ENCODE measurements at places on chromosomes 1 and 21.
A peak's percentile ranks its signal among the peaks of the same experiment; 100 is the strongest.

DNA sequence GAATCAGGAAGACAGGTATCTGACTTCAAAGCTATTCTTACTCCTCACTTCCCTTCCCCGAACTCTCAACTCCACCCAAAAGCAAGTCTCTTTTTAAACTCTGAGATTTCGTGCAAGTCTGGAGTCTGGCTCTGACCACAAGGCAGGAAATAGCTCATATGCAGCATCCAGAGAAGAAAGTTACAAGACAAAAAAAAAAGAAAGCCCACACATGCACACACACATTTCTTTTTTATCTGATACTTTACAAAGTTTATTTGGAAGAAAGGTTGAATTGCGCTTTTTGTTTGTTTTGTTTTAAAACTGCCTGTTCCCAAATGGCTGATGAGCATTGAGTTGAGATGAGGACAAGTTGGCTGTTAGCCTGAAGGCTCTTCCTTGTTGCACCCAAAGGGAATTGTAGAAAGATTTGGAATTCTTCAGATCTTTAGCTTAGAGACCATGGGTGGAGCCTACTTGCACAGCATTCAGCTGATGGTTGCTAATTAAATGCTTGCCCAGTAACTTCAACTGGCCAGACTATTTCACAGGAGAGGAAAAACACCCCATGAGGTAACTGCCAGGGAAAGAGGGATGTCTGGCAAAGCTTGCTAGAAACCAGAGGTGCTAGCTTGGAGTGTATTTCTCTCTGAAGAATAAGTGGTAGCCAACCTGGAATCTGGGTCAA is 490.3 kb downstream of the TTLL7 start:
- DNase-seq = peak; percentile 58

DNA sequence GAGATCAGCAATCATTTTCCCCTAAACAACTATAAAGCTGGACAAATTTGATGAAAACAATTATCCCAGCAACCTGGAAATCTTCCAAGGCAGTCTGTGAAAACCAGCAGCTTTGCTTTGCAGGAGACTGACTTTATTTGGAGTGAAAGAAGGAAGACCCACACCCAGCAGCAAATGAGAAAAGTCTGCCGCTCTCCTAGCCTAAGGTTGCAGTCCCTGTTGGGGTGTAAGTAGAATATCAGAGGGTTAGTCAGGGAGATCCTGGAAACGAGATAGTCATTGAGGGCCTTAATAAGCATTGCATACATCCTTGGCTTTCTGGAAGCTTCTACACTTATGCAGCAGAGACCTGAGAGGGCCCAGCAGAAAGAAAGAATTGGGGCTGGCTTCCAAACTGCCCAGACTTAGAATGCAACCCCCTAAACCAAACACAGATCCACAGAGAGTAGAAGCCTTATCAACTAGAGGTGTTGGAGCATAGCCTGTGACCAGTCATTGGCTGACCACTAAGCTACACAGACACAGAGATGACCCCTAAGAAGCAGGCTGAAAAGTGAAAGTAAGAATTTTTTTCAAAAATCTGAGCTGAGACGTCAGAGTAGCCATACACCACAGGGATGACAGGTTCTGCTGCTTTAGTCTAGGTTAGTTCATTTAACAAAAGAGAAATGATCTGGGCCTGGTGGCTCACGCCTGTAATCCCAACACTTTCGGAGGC is 98.3 kb downstream of the LYPLAL1 start:
- DNase-seq = no peak

GRCh38 chr1:92784021-92784638 is 778 bp downstream of the EVI5 start:
- no peak for DNase-seq

- DNase-seq = no peak
Observed at GRCh38 chr1:229834230-229834629, 208.2 kb downstream of the URB2 start.

DNA sequence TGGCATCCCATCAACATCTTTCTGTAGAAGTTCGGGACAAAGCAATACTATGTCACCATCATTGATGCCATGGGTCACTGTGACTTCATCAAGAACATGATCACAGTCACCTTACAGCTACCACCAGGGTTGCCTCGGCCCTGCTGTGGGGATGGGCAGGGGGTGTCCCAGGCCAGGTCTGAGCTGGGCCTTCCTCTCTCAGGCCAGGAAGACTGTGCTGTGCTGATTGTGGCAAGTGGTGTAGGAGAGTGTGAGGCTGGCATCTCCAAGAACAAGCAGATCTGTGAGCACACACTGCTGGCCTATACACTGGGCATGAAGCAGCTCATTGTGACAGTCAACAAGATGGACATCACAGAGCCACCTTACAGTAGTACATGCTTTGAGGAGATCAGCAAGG is 20.9 kb upstream of the RPL11 start:
- no peak for DNase-seq

DNA sequence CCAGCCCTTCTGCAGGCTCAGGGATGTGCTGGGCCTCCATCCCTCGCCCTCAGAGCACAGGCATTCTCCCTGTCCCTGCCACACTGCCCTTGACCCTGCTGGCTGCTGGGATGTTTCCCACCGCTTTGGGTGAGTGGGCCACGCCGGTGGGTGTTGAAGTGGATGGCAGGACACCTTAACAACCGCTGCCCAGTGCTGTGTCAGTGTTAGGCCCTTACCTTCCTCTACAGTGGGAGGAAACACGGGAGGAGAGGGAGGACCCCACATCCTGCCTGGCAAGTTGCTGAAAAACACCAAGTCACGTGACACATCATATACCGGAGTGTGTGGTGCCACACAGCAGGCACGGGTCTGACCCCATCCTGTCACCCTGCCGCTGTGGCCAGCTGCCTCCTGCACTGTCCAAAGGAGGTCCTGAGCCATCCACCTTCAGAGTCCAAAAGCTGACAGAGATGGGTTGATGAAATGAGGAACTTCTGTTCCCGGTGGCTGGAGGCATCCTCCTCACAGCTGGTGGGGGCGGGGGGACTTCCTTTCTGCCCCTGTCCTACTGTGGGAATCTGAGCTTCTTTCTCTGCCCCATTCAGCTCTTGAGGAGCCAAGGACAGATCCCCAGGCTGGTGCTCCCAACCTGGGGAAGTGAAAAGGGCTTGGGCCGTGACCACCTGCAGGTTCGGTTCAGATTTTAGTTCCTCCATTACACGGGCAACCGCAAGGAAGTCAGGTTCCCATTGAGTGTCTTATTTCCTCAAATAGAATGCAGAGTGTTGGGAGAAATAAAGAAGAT is 3.2 kb upstream of the THEMIS2 start:
- peak; percentile 26 for DNase-seq
